ENCODE measurements at places on chromosomes 4 and X.

- no peak for DNase-seq
Measured at GRCh38 chr4:61543976-61544375, 343.9 kb downstream of the ADGRL3 start.

DNA sequence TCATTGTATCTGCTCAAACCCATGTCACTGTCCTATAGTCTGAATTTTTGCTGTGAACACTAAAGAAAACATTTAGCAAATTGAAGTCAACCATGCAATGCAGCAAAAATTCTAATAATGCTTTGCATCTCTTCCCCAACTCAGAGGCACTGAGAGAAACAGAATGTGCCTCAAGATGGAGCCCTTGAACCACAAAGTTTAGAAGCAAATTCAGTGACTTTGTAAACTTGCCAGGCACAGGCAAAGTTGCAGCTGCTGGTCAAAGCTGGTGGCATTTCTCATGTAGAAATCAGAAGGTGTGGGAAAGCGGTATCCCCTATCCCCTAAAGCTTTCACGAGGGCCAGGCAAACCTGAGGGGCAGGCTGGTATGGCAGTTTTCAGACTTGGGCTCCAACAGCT lies 121.7 kb upstream of the DIPK2B start:
- no peak for DNase-seq

- no peak for DNase-seq
Measured at GRCh38 chr4:8278421-8279287, 9.1 kb downstream of the HTRA3 start.

- no peak for DNase-seq
Measured at GRCh38 chr4:40276546-40276945, 58.6 kb upstream of the CHRNA9 start.

DNA sequence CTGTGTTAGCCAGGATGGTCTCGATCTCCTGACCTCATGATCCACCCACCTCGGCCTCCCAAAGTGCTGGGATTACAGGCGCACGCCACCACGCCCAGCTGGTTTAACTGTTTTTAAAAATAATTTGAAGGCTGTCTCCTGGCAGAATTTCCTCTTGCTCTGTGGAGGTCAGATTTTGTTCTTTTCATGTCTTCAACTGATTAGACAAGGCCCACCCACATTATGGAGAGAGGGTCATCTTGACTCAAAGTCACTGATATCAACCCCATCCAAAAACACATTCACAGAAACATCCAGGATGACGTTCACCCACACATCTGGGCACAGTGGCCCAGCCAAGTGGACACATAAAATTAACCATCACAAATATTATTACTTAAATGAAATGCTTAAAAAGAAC lies 365.4 kb downstream of the DHRSX start:
- DNase-seq = no peak

DNA sequence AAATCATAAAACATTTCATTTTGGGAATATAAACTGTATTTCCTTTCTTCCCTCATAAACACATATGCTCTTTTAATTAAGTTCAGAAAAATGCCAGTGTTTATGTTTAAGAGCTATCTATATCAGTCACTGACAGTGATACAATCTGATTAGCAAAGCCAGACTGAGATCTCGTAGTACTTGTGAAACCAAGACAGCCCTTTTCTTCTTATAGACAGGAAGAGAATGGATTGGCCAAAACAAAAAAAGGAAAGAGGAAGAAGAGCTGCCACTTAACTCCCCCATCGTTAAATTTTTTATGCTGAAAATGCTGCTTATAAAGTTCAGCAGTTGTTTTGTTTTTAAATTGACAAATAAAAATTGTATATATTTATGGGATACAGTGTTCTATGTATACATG lies 87.4 kb downstream of the PLAC1 start:
- DNase-seq = no peak

GRCh38 chrX:153321381-153322124 lies at the start of gene PNMA6F:
TSS of gene PNMA6F (minus strand) at chrX:153321767. CDS start at chrX:153320674, 1,093 bp downstream.
- DNase-seq = no peak

DNA sequence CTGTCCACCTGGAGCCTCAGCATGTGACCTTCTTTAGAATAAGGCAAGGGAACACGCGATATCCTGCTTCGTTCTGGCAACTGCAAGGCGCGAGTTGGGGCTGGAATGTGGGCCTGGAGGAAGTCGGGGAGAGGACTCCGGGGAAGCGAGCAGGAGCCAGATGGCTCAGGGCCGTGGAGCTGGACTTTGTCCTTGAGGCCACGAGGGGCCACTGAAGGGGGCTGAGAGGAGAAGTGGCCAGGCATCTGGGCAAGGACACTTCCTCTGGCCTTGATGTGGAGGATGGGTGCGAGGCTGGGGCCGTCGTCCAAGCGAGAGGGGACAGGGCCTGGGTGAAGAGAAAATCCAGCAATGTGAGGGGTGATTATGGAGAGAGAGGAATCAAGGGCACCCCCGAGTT lies 12.2 kb upstream of the DUSP9 start:
- no peak for DNase-seq

GRCh38 chrX:48456628-48457331 lies 13.3 kb downstream of the SLC38A5 start:
- DNase-seq = no peak

GRCh38 chr4:99690990-99691389 lies 33.4 kb upstream of the C4orf54 start:
- DNase-seq = no peak

GRCh38 chrX:129622757-129623301 lies 31.9 kb downstream of the APLN start:
- no peak for DNase-seq

- DNase-seq = no peak
Measured at GRCh38 chrX:139293991-139294390, 236.5 kb upstream of the F9 start.

- no peak for DNase-seq
Measured at GRCh38 chr4:144583658-144584057, 62.3 kb upstream of the HHIP start.

GRCh38 chr4:109947918-109948317 lies 35.2 kb downstream of the EGF start:
- no peak for DNase-seq

GRCh38 chrX:19886883-19887531 lies 393 bp downstream of the SH3KBP1 start:
- DNase-seq = no peak

Measured in cerebellar nuclear complex (tissue), 1 donor.